ENCODE measurements at places on chromosomes 12 and 14.

DNA sequence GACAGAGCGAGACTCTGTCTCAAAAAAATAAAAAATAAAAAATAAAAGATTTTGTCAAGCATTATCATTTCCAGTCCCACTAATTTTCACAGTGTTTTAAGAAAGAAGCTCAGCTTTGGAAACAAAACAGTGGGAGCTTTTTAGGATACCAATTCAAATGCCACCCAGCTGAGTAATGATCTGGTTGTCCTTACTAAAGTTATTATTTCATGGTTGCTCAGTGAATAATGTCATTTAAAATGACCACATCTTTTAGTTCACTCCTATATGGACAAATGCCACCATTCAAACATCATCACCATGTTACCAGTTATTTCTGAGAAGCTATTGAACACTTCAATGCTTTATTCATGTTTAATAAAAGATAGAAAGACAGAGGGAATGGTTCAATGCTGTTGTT, 365.0 kb downstream of the CCER1 start:
- DNase-seq: no peak

GRCh38 chr12:4261655-4262054, 11.9 kb upstream of the CCND2 start:
- no peak for DNase-seq

- no peak for DNase-seq
Measured at GRCh38 chr12:119225454-119225853, 46.7 kb downstream of the HSPB8 start.

DNA sequence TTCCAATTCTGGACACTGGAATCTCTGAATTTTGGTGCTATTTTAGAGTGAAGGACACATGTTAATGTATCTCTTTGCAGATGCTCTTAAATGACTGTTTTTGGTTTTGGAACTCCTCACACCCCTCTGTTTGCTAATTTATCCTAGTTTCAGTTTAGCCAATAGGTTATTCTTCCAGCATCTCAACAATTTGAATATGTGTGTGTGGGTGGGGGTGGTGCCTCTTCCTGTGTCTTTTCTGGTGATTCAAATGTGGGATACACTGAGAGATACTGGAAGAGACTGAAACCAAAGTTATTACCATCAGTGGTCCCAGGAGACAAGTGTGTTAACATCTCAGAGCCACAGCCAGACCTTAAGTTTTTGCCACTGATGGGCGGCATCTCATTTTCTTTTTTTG, 1317.4 kb upstream of the TMEM132C start:
- DNase-seq: no peak

GRCh38 chr12:32988982-32989381, 92.4 kb upstream of the PKP2 start:
- no peak for DNase-seq

- no peak for DNase-seq
Measured at GRCh38 chr12:93059925-93060665, 131.0 kb upstream of the EEA1 start.

DNA sequence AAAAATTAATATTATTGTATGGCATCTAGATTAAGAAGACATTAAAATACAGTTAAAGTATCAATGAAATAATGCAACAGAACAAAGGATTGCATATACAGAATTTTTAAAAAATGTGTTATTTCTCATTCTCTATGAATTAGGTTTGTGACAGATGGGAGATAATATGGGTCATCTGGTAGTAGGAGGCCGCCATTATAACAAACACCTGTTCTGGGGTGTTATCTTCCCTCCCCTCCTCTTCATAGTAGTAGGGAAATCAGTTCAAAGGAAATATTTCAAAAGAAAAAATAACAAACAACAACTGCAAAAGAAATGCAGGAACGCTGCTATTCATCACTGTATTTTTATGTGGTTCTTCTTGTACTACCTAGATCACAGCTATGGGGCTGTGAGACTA, 187.0 kb upstream of the ATP2B1 start:
- DNase-seq: no peak

DNA sequence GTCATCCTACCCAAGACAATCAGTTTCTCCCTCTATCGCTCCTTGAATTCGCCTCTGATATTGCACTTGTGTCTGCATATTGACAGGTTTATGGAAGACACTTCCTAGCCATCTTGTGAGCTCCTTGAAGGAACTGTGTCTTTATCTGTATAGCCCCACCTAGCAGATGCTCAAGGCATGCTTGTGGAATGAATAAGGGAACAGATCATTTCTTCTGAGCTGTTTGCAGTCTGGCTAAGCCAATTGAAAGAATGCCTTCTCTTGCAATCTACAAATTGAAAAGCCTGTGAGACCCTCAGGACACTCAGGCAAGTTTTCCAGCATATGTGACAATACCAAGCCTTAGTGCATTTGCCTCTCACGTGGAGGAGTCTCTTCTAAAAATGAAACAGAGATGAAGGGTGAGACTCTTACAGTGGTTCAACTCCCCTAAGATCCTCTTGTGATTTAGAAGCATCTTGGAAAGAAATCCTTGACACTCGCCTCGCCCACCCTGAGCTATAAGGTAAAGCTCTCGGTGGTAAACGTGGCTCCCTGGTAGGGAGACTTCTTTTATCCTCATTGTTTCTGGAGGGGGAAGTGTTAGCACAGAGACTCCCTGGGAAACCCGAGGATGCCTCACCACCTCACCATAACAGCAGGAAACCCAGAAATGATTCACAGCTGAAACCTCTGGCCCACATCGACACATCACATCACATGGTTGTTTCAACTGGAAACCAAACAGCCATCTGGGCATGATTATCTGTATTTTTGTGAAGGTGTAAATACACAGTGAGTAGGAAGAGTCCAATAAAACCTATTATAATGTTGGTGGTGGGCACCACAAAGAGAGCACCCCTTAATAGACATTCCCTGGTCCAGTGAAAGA, 112.3 kb upstream of the BCL2L14 start:
- DNase-seq: peak; percentile 92

GRCh38 chr14:66008631-66009030, 477.5 kb upstream of the CCDC196 start:
- DNase-seq: no peak

- DNase-seq: peak; percentile 34
Measured at GRCh38 chr14:100975671-100976070, 72.1 kb upstream of the RTL1 start.

GRCh38 chr12:103758310-103759089, 82.5 kb downstream of the NT5DC3 start:
- DNase-seq: no peak

- no peak for DNase-seq
Measured at GRCh38 chr14:71262441-71262840, 355.2 kb downstream of the PCNX1 start.

DNA sequence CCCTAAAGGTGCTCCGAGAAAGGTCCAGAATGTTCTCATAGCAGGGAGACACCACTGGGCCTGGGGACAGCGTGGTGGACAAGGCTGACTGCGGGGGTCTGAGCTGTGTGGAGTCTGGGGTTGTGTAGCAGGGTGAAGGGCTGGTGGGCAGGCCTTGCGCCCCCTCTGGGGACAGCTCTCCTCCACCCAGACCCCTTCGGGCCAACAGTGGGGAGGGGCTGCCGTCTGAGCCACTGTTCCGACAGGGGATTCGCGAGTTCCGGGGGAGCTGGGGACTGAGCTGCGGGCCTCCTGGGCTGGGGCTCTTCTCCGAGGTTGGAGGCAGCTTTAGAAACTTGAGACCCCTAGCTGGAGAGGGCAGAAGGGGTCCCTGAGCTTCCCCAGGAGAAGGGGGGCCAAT, 32.1 kb downstream of the NCKAP5L start:
- no peak for DNase-seq

GRCh38 chr12:126742241-126742641, 1524.7 kb upstream of the TMEM132C start:
- no peak for DNase-seq

DNA sequence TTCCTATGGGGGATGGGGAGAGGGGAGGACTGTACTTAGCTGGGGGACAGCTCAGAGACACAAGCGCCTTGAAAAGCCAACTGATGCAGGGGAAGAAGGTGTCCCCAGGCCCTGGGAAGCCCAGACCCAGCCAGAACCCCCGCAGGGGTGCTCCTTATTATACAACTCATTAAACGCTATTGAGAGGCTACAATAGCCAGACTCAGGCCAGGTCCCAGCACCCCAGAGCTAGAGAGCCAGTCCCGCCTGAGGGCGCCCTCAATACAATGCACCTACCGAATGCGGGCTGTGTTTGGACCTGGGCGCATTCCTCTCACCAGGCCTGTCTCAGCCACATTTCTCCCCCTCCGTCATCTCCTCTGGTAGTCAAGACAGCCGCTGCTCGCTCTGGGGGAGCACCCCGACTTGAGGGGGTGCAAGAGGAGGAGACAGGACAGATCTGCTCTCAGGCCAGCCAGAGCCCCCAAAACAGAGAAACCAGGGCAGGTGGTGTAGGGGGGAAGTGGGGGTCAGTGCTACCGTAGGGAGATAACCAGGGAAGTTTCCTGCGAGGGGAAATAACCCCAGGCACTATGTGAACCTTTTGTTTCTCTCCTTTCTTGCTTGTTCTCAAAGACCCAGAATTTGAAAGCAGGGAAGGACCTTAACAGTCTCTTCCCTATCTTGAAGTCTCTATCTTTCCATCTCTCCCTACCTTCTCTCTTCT, 6.1 kb upstream of the ASIC1 start:
- DNase-seq: no peak

- DNase-seq: no peak
Measured at GRCh38 chr12:128025589-128026245, 241.3 kb upstream of the TMEM132C start.

- DNase-seq: peak; percentile 66
Measured at GRCh38 chr12:124599074-124599999, 31.9 kb upstream of the NCOR2 start.

- no peak for DNase-seq
Measured at GRCh38 chr12:90455756-90456155, 499.2 kb downstream of the CCER1 start.

GRCh38 chr12:113476176-113476986, 4.7 kb upstream of the LHX5 start:
- no peak for DNase-seq

- DNase-seq: no peak
Measured at GRCh38 chr12:128662101-128662500, 161.7 kb downstream of the SLC15A4 start.

GRCh38 chr12:98509063-98509462, 6.3 kb upstream of the TMPO start:
- no peak for DNase-seq

DNA sequence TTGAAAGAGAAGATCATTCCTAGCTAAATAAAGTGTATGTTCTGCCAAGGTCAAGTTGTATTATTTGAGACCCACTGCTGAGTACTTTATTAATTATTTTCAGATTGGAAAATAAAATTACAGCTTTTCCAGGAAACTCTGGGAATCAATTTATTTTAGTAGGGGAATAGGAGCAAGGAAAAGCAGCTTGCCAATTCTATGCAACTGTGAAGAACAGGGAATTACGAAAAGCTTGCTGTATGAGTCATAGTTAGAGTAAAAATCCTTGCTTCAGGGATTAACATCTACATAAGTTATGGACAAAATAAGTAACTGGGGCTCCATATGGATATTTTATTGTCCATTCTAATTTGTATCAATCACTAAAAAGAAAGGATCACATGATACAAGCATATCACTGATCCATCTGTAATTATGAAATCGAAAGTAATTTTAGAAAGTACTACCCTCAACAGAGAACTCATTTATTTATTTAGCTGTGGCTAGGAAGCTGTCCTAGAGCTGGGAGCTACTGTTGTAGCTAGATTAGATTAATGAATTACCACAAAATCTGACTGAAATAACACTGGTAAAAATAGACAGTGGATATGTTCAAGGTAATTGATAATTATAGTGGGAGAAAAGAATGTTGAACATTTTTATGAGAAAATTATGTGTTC, 303.5 kb upstream of the NPAS3 start:
- DNase-seq: peak; percentile 68

DNA sequence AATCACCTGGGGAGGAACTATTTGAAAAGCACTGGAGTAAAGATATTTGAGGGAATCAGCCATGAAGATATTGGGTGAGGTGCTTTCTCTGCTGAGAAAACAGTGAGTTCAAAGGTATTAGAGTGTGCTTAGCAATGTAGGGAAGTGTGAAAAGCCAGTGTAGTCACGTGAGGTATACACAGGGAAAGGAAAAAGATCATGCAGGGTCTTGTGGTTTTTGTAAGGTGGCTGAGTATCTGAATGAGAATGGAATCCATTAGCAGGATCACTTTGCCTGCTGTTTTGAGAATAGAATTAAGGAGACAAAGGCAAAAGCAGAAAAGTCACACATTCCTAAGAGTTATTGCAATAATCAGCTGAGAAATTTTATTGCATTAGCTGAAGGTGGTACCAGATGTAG, 193.0 kb downstream of the PIK3C2G start:
- no peak for DNase-seq

DNA sequence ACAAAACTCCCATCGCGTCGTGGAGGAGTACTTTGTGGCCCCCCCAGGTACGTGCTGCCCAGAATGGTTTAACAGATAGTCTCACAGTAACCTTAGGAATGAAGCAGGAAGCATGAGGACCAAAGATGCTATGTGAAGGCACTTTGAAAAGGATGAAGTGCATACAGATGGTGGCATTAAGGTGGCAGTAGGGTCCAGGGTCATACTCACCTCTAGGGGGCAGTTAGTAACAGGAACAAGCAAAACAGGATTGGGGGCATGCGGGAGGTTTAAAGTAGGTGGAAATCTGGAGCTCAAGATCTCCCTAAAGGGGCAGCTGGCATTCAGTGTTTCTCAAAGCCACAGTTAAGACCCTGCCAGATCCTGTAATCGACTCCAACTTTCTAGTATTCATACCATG, 10.9 kb downstream of the GATC start:
- DNase-seq: no peak

DNA sequence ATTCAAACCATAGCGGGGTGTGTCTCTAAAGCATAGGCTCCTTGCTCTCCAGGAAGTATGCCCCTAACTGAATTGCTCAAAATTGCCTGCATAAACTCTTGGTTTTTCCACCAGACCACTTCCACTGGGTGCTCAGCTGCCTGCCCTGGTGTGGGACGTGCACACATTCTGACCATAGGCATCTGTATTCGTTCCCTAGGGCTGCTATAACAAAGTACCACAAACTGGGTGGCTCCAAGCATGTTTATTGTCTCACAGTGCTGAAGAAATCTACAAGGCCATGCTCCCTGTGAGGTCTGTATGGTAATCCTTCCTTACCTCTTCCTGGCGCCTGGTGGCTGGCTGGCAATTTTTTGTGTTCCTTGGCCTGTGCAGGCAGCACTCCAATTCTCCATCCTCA, 16.4 kb upstream of the GALNT6 start:
- DNase-seq: no peak

GRCh38 chr12:22407397-22407796, 72.9 kb upstream of the ST8SIA1 start:
- DNase-seq: no peak
